GM19239 (cell line): ENCODE measurements at places on chromosomes 16 and 17.

GRCh38 chr17:73119631-73120030, 27.1 kb upstream of the SLC39A11 start:
- no peak for DNase-seq

DNA sequence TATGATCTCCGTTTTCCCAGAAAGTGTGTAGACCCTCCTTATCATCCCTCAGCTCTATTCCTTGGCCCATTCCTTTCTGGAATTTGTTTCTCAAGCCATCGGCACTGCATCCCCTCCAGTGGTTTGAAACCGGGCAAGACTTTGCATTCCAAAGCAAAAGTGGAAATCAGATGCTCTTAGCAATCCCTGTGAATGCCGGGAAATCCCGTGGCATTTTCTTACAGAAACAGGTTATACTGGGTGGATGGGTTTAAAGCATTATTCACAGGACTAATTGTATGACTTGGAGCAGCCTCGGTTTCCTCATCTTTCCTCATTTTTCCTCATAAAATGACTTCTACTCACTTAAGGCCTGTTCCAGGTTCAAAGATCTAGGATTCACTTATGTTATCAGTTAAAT, 52.0 kb downstream of the MAP2K6 start:
- no peak for DNase-seq

DNA sequence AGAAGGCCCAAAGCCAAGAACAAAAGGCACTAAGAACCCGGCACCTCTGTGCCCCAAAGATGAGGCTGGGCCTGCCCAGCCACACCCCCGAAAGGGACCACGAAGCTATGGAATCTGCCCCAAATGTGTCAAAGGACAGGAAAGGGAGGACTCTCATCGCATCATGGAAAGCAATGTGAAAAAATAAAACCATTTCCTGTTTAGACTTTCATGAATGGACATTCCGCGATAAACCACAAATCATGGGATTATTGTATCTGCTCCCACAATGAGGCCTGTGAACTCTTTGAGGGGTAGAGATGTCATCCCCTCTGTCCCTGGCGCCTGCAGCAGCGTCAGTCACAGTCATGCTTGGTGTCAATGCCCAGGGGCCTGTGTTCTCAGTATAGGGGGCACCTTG, 135.0 kb downstream of the COPRS start:
- DNase-seq, result no peak

DNA sequence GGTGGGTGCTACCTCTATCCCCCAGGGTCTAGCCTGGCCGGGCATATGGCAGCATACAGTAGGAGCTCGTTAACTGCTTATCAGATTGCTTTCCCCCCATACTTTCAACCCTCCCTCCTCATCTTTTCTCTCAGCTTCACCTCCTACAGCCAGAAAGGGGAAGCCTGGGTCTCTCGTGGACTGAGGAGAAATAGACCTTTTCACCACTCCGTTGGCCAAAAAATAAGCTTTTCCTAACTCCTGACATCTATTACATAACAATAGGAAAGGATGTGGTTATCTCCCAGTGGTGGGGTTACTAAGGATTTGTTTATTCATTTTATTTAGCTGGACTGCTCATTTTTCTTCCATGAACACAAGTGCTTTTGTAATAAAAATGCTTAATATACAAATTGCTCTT, 9.0 kb upstream of the CXCL16 start:
- no peak for DNase-seq

GRCh38 chr17:77963441-77963840, 4.9 kb downstream of the TNRC6C start:
- no peak for DNase-seq

DNA sequence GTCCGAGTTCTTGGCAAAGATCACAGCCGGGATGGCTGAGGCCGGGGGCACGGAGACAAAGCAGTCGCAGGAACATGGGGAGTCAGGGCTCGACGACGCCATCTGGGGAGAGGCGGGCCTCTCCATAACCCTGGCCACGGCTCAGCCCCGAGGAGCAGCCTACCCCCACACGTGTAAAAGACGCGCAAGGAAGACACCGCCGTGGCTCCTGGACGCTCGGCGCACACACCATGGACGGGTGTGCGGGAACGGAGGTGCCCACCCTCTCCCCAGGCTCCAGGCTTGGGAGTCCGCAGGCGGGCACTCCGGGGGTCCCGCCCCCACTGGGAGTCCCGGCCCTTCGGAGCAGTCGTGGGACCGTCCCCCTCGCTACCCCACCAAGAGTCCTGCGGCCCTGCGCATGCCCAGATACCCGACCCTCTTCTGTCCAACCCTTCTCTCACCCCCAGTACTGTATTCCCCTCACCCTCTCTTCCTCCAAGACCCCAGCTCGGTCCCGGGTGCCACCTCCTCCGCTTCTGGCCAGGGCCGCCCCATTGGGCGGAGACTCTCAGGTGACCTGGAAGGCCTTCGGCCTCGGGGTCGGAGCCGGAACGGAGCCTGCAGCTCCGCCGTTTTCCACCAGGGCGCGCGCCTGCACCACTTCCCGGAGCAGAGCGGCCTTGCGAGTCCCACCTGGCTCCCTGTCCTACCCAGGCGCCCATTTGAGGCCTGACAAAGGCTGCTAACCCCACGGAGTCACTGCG, at the start of gene SCRN2:
TSS of gene SCRN2 (minus strand) at position 532 of the 746 bp plus-strand sequence. CDS start at position 102, 430 bp downstream.
- DNase-seq, result peak; percentile 94

DNA sequence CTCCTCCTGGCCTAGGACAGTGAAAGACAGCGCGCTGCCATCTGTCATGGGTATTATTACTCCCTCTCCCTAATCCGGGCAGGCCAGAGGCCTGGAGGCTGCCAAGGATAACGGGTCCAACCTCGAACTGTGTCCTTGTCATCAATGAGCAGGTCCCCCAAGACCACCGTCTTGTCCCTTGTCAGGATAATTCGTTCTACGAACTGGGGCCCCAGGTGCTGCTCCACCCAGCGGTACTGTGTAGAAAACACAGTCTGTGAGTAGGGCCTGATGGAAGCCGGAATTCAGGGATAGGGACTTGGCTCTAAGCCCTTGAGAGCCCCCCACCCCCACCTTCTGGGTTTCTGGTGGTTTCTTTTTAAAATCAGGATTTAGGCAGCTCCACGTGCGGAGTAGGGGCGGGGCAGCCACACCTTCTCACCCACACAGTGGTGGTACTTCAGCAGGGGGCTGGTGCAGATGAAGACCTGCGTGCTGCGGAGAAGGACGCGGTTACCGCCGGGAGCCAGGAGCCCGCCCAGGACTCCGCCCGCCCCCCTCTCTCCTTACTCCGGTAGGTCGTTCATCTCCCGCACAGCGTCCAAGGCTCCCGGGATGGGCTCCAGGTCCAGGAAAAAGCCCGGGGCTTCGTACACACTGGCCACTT, 787 bp downstream of the NT5C start:
- no peak for DNase-seq

- no peak for DNase-seq
These were observed 9.5 kb downstream of the PNMT start for GRCh38 chr17:39677542-39678339.

DNA sequence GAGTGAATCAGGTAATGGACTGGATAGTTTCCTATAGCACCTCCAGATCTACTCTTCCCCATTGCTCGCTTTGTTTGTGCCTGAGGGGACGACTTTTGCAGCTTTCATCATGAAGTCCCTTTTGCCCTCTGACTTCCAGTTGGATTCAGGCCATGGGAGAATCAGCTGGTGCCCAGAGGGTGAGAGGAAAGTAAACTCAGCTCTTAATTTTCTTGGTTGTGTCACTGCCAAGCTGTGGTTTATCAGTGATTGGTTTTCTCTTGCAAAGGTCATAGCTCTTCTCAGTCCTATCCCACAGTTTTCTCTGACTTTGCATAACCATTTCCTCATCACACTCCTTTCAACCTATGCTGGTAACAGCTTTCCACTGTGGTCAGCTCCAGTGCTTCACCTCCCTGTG, 200.1 kb downstream of the KCNJ2 start:
- DNase-seq, result no peak

GRCh38 chr16:17459903-17460521, 10.7 kb downstream of the XYLT1 start:
- DNase-seq, result no peak

GRCh38 chr16:78122774-78123315, 23.4 kb downstream of the WWOX start:
- DNase-seq, result peak; percentile 22

GRCh38 chr17:65160516-65160915, 23.3 kb downstream of the RGS9 start:
- DNase-seq, result no peak

DNA sequence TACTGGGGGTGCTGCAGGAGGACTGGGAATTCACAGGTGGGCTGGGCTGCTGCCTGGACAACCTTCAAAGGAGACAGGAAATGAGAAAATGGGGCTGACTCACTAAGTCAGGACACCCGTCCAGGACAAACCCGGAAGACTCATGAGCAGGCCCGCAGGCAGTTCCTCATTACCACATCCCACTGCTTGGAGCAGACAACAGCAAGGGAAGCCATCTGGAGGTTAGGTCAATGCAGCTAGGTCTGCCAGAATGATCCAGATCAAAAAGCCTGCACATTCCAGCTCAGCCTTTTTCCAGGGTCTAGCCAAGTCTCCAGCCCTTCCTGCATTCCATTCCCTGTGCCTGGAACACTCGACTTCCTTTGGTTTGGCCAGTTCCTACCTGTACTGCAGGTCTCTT, 536.5 kb upstream of the CDH11 start:
- no peak for DNase-seq

- DNase-seq, result no peak
These were observed 8.6 kb downstream of the SLC47A1 start for GRCh38 chr17:19542247-19542646.

- no peak for DNase-seq
These were observed 8.4 kb upstream of the PLEKHG4 start for GRCh38 chr16:67270931-67271338.

GRCh38 chr16:55214412-55214811, 109.6 kb upstream of the IRX6 start:
- no peak for DNase-seq

DNA sequence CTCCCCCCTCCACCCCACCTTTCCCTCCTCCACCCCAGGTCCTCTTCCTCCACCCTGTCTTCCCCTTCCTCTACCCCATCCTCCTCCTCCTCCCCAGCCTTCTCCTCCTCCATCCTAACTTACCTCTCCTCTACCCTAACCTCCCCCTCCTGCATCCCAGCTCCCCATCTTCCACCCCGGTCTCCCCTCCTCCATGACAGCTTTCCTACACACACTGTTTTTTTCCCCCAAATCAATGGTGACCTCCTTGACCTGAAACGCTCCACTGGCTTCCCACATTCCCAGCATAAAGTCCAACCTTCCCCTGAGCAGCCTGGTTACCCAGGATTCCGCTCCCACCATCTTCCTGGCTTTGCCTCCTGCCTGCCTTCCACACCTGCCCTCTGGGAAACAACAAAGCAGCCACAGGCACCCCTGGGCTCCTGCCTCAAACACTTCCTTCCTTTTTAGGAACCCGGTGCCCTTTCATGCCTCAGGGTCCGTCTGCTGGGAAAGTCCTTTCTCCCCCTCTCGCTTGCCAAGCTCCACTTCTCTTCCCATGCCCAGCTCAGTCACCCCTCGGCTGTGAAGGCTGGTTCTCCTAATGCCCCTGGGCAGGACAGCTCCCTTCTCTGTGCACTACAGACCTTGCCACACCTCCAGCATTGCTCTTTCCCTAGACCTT, 2.1 kb downstream of the RGS9 start:
- no peak for DNase-seq

- no peak for DNase-seq
These were observed 612.3 kb upstream of the EEF2KMT start for GRCh38 chr16:5709889-5710288.

DNA sequence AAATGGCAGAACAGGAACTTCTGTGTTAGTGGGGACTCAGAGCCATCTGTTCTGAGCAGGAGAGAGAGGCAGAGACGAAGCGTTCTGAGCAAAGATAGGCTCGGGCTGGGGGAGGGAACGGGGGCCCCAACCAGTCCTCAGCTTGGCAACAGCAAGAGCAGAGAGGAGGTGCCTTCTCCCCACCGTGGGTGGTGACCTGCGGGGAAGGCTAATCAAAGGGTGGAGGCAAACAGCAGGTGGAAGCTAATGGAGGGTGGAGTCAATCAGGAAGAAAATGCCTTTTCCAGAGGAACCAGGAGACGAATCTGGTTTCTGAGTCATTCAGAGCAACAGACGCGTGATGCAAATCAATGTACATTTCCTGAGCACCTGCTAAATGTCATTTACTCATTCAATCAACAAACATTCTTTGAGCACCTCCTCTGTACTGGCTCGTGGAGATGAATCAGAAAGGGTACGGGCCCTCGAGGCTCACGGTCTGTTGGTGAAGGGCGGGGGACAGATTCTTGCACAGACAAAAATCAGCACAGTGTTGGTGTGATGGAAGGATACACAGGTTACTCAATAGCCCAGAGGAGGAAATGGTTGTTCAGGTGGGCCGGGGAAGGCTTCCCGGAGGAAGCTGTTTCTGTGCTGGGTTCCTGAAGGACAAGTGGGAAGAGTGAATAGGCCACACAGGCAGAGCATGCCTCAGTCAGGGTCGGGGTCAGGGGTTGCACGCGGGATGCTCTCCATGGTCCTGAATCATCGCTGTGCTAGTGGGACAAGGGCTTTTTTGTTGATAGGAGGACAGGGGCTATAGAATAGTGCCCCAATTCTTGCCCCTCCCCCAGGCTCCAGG, 5.7 kb upstream of the SPNS2 start:
- DNase-seq, result no peak

GRCh38 chr16:49019081-49019633, 262.5 kb downstream of the CBLN1 start:
- DNase-seq, result no peak

DNA sequence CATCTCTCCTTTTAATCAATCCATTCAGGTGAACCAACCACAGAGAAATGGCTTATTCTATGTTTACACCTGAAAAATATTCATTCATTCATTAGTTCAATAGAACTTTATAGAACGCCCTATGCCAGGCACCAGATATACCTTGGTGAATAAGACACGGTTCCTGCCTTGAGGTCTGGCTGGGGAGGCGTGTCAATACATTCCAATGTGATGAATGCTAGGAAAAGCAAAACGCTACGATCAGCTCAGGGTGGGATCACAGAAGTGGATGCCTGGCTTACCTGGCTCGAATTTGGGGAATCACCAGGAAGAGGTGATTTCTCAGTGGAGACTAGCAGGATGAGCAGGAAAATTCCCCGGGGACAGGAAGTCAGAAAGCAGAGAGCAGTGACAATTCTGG, 17.5 kb upstream of the WFIKKN2 start:
- DNase-seq, result no peak

GRCh38 chr17:4531988-4532736, 23.0 kb downstream of the MYBBP1A start:
- DNase-seq, result no peak

GRCh38 chr17:55822028-55822427, 71.2 kb downstream of the PCTP start:
- DNase-seq, result no peak

DNA sequence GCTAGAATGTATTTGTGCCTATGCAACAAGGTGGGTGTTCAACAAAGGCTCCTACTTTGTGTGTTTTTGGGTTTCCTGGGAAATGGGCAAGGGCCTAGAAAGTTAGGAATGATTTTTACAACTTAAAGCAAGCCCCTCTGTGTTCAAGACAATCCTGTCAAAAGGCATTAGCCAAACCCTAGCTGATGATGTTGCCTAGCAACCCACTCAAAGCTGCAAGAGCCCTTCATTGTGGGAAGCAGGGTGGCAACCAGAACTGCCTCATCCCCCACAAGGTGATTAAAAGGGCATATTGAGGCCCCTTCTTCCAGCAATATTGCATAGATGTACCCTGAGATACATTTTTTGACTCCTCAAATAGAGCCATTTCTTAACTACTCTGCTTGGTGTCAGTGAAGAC, 16.0 kb upstream of the RASL10B start:
- no peak for DNase-seq

GRCh38 chr16:53089434-53090285, 34.9 kb downstream of the CHD9 start:
- no peak for DNase-seq
